ENCODE measurements at places on chromosomes 2 and 18.

- DNase-seq: no peak
These were observed 16.7 kb downstream of the LANCL1 start for GRCh38 chr2:210459880-210460279.

DNA sequence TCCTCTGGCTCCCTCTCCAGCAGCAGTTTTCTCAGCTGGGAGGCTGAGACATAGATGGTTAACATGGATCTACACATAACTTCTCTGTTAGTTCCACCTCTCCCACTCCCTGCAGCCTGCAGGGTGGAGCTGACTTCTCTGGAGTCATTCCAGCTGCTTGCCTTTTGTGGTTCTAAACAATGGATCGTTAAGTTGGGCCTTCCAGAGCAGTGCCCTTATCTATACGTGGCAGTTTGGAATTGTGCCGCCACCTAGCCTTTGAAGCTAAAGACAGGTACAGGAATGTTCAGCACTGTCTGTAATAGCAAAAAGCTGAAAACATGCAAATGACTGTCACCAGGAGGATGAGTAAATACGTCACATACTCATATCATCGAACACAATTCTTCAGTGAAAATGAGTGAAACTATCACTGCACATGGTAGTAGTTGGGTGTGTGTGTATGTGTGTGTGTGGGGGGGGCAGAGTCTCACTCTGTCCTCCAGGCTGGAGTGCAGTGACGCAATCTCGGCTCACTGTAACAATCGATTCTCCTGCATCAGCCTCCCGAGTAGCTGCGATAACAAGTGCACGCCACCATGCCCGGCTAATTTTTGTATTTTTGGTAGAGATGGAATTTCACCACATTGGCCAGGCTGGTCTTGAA, 50.3 kb downstream of the SH2D6 start:
- peak; percentile 42 for DNase-seq

GRCh38 chr18:23689031-23689615, at the start of gene LAMA3:
Gene LAMA3 (plus strand): TSS chr18:23689453. CDS start chr18:23689684, 231 bp downstream.
- no peak for DNase-seq

GRCh38 chr2:149313512-149313972, 16.8 kb upstream of the LYPD6 start:
- DNase-seq: no peak

DNA sequence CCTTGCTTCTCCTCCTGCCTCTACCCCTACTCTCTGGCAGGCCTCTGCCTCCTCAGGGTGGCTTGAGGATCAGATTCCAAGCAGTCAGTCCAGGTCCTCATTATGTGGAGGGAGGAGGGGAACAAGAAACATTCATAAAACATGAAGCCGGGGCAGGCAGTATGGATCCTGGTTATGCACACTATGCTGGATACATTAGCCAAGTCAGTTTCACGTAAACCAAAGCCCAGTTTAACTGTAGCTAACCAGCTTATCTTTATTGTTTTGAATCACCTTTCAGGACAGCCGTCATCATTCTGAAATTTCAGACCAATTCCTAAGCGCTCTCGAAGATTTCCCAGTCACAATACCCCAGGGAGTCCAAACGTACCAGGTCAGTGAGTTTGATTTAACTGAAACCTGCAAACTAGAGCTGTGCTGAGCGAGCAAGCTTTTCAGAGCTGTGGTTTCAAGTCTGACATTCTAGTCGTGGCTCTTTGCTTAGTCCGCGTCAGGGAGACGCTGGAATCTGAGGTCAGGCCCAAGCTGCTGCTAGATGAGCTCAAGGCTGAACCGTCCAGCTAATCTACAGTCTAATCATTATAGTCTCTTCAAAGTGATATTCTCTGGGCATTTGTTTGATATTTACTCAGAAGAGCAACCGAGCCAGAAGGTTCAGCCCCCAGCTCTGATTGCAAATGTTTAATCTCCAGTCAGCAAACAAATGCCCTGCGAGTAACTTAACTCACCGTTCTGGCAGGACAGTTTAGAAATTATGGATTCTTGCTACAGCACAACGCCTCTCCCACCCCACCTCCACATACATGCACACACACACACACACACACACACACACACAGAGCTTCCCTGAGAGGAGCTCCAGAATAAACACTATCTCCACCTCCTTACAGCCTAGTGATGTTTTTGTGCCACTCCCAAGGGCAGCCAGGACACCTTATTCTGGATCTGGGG, 63.8 kb upstream of the BZW1 start:
- peak; percentile 45 for DNase-seq

GRCh38 chr18:55790296-55790695, 202.3 kb upstream of the TCF4 start:
- DNase-seq: no peak

DNA sequence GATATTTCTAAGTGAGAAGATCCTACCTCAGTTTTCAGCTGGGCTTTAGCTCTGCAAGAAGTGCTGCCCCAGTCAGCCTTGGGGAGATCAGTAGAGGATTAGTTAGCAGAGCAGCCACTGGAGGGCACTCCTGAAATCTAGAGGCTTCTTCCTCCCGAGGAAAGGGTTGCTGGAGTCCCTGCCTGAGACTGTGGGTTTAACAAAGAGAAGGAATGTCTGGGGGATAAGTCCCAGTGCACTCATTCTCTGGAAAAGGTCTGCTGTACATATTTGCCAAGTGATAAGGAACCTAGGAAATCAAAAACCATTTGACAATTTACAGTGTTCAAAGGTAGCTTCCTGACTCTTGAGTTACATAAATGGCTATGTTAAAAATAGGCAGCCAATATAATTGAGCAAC, 207.2 kb downstream of the SLC8A1 start:
- DNase-seq: no peak

DNA sequence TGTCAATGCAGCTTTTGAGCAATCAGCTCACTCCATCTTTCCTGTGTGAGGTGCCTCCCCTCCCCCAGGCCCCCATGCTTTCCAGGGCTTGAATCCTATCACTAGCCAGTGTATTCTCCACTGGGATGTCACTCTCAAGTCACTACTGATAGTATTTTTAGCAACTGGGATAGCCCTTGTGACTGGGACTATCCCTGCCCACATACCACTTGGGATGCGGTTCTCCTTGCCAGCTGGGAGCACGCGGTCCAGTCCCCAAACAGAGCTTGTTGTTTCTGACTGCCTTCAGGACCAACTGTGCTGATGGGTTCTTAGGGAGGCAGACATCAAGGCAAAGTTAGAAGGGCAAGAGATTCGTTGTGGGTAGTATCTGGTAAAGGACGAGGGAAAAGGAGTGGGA, 134.9 kb downstream of the FAM161A start:
- DNase-seq: no peak

DNA sequence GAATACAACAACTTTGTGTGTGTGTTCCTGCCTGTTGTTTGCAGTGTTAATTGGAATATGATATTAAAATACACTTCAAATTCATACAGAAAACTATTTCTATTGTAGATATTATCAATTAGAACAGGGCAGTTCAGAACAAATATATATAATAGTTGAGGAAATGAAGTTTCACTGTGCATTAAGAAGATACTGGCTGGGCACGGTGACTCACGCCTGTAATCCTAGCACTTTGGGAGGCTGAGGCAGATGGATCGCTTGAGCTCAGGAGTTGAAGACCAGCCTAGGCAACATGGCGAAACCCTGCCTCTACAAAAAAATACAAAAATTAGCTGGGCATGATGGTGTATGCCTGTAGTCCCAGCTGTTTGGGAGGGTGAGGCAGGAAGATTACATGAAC, 79.3 kb downstream of the ASAP2 start:
- no peak for DNase-seq

DNA sequence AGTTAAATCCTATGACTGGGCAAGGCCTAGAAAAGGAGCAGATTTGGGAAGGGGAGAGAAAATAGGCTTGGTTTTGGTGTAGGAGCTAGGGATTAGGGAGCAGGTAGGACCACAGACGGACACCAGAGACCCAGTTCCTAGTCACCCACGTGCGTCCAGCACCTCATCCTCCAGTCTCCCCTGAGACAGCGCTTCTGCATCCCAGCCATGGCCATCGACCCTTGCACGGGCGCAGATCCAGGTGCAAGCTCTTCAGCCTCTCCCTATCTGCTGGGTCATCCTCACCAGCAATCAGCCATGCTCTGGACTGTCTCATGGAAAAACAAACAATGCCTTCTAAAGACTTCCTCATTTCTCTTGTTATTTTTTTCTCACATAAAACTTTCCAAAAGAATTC, 246.8 kb upstream of the RAB6C start:
- no peak for DNase-seq

GRCh38 chr2:66121946-66122345, 313.0 kb upstream of the MEIS1 start:
- no peak for DNase-seq

GRCh38 chr2:88452565-88452905, at the start of gene FOXI3:
Gene FOXI3 (minus strand): TSS chr2:88452693. CDS start chr2:88452535, 158 bp downstream.
- DNase-seq: no peak

GRCh38 chr18:55069497-55069896, 110.2 kb upstream of the CCDC68 start:
- no peak for DNase-seq

- no peak for DNase-seq
These were observed 44.6 kb downstream of the LONRF2 start for GRCh38 chr2:100277540-100278207.

DNA sequence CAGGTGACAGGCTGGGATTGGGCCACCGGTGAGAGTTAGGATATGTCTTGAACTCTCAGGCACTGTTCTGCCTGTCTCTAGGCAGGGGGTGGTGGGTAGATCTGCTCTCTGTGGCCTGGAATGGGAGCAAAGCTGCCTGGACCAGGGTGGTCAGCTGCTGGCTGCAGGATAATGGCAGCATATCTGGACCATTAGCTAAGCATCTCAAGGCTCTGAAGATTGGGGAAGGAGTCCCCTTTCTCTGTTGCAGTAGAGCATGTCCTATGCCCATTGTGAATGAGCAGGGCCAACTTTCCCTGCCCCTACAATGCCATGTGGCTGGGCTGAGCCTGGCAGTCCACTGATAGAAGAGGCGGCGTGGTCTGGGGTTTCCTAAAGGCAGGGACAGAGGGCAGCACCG, 34.6 kb downstream of the LOXHD1 start:
- no peak for DNase-seq

GRCh38 chr18:77495079-77495478, 245.4 kb downstream of the GALR1 start:
- no peak for DNase-seq

DNA sequence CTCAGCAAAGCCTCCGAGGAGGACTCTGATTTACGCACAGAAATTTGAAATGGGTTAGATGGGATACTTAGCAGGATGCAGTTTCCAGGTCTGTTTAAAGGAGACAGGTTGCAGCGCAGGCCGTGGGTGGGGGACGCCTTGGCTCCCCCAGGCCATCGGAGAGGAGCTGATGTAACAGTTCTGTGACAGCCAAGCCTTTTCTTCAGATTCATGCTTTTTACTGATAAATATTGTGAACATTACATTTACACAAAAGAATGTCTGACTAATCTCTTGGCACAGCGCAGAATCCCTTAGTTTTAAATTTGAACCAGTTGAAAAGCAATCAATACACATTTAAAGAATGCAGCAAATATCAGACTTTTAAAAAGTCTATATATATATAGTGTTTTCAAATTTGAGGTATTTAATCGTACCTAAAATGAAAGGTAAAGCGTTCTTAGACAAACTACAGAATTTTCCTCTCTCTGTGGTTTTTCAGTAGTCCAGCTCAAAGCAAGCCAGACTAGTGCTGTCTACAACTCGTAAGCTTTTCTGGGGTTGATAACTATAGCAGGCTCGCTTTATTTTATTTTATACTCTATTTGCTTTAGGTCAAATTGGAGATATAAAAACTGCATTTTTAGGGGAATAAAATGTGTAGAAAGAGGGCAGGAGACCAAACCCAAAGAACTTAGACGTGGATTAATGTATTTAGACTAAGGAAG, 221.9 kb downstream of the PIEZO2 start:
- no peak for DNase-seq

DNA sequence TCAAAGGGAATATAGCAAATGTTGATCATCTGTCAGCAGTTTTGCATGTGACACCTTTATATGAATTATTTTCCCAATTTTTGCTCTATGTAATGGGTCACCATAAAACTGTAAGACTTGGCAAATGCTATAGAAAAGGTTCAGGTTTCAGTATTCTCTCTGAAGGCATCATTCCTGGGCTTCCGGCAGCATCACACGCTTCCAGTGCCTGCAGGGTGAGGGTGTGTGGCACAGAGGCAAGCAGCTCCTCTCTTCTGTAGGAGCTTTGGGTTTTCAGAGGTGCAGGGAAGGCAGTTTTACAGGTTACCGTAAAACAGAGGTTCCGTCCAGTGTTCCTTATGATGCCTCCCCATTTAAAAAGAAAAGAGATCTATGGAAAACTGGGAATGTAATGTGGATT, 18.8 kb downstream of the COA5 start:
- DNase-seq: no peak

DNA sequence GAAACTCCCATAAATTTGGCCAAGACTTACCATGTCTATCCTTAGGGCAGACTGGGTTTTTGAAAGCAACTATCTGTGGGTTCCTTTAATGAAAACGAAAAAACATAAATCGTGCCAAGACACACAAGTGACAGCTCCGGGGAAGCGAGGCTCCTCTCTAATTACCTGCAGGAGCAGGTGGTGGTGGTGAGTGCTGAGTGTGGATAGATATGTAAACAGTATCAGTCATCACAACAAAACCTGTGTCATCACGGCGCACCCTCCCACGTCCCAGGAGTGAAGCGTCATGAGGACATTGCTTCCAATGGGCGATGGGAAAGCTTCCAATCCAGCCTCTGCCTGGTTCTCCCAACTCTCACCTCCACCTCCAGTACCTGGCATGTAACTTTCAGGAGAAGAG, 31.3 kb downstream of the ACKR3 start:
- no peak for DNase-seq

DNA sequence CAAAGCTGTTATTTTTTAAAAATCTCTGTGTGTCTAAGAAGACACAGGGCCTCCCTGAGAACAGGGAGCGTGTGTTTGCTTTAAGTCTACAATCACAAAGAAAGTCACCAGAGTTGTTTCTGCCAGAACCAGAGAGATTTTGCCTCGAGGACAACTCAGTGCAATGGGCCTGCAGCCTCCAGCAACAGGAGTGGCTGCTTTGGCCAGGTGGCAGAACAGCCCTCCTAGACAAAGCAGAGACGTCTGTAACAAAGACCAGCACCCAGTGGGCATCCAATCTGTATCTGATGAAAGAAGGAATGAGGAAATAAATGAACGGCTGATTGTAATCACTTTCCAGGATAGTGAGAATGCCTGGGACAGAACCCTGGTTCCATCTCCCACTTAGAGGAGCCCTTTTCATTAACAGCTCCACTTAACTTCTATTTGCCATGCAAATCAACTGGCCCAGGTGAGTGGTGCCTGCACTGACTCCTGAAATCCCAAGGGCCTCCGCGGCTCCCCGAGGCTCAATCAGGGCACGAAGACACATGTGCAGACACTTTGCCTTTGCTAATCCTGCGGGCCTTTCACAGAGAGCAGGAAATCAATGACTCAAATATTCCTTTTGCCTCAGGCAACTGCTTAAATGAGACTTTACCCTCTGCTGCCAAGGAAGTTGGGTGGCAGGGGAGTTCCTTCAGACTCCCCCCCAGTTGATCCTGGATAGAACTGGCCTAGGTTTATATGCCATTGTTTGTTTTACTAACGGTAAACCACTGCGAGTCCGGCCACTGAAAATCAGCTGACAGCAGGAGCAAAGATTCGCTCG, 146.5 kb downstream of the CABLES1 start:
- DNase-seq: no peak
